ENCODE measurements at places on chromosomes 12 and 14. TPM values are rescaled to one million over a fixed set of nuclear protein-coding genes. Genes with fewer than 3 reads are reported as not detected.

Gene KLRC2
- not detected for total RNA-seq

Gene OTX2
- not detected for total RNA-seq

Gene RPGRIP1
- total RNA-seq, result 0.65 TPM

Gene MANSC4
- not detected for total RNA-seq

Gene SLCO1B1
- total RNA-seq, result not detected

Gene RIN3
- 55.5 TPM for total RNA-seq

Gene KRT74
- total RNA-seq, result not detected

Gene SYCP3
- 1.2 TPM for total RNA-seq

Gene REP15
- total RNA-seq, result 2.1 TPM

Gene COX14
- 62.7 TPM for total RNA-seq

Gene ACSM4
- not detected for total RNA-seq

Gene RNASE7
- total RNA-seq, result not detected

Gene CABP1
- total RNA-seq, result 0.58 TPM

Gene SDR9C7
- total RNA-seq, result not detected

Gene KCNC2
- total RNA-seq, result 0.06 TPM

Gene BATF
- 7.4 TPM for total RNA-seq

Gene TMEM119
- 31.9 TPM for total RNA-seq

Gene EEA1
- 27.9 TPM for total RNA-seq

Gene ESR2
- total RNA-seq, result 0.55 TPM

Gene KRT83
- not detected for total RNA-seq

Gene NINJ2
- 5.8 TPM for total RNA-seq

Gene SLC10A1
- total RNA-seq, result not detected

Gene BDKRB2
- 2.6 TPM for total RNA-seq

Gene SIX6
- not detected for total RNA-seq

Gene TBX3
- total RNA-seq, result 48.4 TPM

Gene DNAL1
- 25.5 TPM for total RNA-seq

Gene FRMD6
- 13.8 TPM for total RNA-seq

Gene KLRK1
- 1.6 TPM for total RNA-seq

Gene CLEC9A
- total RNA-seq, result 0.12 TPM

Gene SOX5
- total RNA-seq, result 13.0 TPM

Gene GZMB
- 2.2 TPM for total RNA-seq

Gene KIF26A
- 6.5 TPM for total RNA-seq

Gene NUAK1
- total RNA-seq, result 13.0 TPM

Gene ADCY6
- total RNA-seq, result 37.0 TPM

Gene SMIM41
- total RNA-seq, result 6.5 TPM

Gene CAPZA3
- total RNA-seq, result not detected

Gene LMBR1L
- total RNA-seq, result 38.5 TPM

Gene SYT10
- total RNA-seq, result 0.12 TPM
